ENCODE measurements at places on chromosomes 6 and 20. TPM values are rescaled to one million over a fixed set of nuclear protein-coding genes. Genes with fewer than 3 reads are reported as not detected.

GRCh38 chr6:2875359-2876191, 27.5 kb downstream of the SERPINB9 start:
- peak; percentile 68 for DNase-seq

- no peak for DNase-seq
These were observed 26.8 kb upstream of the BCAS1 start for GRCh38 chr20:54097236-54097529.

Gene PGC
- total RNA-seq = not detected

DNA sequence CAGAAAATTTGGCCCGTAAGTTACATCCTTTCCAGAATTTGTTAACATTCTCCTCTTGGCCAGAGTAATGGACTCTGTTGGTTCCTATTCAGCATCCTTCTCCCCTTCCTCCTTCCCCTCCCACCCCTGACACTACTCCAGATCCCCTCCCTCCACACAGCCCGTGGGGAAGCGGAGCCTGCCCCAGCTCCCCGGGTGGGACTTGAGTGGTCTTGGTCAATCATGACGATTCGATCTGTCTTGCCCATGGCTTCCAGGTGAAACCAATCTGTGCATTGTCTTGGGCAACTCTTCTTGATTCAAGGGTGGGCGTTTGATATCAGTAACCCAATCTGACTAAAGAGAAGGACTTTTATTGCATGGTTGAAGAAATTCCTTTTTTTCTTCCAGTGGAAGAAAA, 143.9 kb downstream of the ANKRD60 start:
- no peak for DNase-seq

Gene B3GAT2
- not detected for total RNA-seq

- DNase-seq = no peak
These were observed 2.1 kb upstream of the IBTK start for GRCh38 chr6:82249381-82250253.

Gene WDR27
- total RNA-seq = 34.3 TPM

DNA sequence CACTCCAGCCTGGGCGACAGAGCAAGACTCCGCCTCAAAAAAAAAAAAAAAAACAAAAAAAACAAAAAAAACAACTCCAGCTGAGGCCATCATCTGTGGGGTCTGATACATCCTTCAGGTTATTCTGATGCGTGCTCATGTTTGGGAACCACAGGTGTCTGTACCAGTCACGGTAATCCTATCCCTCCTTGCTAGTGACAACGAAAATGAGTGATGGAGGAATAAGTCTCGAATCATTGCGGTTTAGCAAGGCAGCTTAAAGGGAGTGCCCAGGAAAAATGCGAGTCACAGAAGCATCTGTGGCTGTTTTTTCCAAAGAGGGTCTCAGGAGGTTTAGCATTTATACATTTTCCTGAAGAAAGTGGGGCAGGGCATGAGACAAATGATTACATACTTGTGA, 48.8 kb downstream of the MCUR1 start:
- no peak for DNase-seq

Gene HTR1E
- total RNA-seq = not detected

DNA sequence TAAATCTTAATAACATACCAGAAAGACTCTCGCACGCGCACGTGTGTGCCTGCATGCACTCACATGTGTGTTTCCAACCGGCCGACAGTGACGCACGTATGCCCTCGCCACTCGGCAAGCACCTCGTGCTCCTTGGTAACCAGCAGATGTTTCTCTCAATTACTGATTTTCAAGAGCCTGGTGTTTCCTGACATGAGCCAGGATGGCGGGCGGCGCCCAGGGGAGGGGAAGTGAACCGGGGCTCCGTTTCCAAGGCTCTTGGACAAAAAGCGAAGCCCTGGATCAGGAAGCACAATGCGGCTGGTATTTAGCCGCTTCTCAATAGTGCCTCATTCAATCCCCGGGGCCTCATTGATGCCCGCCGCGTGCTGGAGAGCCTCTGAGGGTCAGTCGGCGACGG, 37.7 kb downstream of the PMEPA1 start:
- peak; percentile 28 for DNase-seq
